ENCODE measurements at places on chromosomes 5 and 9. TPM values are rescaled to one million over a fixed set of nuclear protein-coding genes. Genes with fewer than 3 reads are reported as not detected.

- DNase-seq: peak; percentile 43
These were observed 80.0 kb downstream of the AK8 start for GRCh38 chr9:132797861-132798659.

CCDC192 gene
- total RNA-seq: not detected

FSD1L gene
- 1.6 TPM for total RNA-seq

DNA sequence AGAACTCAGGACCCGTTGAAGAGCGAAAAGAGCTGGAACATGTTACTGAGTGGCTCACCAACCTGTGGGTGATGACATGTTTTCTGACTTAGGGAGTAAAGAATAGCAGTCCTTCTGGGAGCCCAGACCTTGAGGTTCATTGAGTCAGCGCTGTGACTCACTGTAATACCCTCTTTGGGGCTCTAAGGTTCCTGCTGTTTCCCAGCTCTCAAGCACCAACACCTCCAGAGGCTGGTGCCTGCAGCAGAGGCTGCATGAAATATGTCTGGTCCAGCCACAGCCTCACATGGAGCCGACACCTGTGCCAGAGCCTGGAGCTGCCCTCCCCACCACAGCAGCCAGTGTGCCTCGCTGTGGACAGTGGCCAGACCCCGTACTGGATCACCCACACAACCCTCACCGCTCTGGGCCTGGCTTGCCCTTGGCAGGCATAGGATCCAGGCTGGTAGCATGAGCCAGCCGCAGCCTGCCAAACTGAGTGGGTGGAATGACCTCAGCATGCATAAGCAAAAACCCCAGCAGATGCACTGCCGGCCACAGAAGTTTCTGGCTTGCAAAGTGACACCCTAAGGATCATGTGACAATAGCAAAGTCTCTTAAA lies 143.5 kb upstream of the MRPS30 start:
- no peak for DNase-seq

DNA sequence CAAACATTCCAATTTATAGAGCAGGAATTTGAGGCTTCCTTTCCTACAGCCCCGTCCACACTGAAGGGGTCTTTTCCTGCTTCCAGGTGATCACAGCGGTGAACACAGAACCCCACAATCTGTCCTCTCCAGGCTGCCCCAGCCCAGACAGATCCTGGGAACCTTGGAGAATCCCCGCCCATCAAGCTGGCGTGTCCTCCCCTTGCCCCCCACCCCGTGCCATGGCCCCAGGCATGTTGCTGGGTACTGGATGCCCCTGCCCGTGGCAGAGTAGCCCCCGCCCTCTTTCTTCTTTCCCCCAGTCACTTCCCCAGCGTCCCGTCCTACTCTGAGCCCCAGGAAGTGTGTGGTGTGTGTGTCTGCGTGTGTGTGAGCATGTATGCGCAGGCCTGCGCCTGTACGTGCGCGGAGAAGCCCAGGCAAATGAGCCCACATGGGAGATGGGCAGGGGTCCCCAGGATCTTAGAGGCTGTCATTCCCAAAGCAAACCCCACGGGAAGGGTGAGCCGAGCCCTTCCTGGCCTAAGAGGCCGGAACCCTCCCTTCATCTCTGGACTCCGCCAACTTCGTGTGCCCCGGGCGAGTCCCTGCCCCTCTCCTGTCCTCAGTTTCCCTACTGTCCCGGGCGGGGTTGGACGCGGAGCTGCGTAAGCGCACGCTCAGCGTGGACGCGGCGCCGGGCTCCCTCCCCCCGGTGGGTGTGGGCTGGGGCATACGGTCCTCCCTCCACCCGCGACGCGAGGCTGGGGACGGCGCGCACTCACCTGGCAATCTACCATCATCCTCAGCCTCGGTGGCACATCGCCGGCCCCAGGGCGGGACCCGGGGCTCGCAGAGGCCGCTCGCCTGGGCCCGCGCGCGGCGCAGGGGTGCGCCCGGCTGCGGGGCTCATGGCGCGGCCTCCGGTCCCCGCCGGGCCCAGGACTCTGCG lies 15.2 kb downstream of the GBGT1 start:
- peak; percentile 12 for DNase-seq

GRCh38 chr5:170503990-170504596 lies at the start of gene KCNIP1:
Gene KCNIP1 (plus strand): TSS chr5:170504020.
- no peak for DNase-seq

SLC6A19 gene
- not detected for total RNA-seq
